NCI-H774 (cell line): ENCODE measurements at places on chromosomes 12 and 14.

- DNase-seq = no peak
Observed at GRCh38 chr12:118964988-118965387, 16.4 kb upstream of the SRRM4 start.

GRCh38 chr12:92574051-92574783 is 128.6 kb upstream of the PLEKHG7 start:
- peak; percentile 14 for DNase-seq

DNA sequence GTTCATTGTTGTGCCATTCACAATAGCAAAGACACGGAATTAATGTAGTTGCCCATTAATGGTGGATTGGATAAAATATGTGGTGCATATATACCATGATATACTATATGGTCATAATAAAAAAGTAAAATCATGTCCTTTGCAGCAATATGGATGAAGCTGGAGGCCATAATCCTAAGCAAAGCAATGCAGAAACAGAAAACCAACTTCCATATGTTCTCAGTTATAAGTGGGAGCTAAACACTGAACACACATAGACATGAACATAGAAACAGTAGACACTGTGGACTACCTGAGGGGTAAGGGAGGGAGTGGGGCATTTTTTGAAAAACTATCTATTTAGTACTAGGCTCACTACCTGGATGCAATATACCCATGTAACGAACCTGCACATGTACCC is 3.0 kb upstream of the ERP27 start:
- no peak for DNase-seq

- no peak for DNase-seq
Observed at GRCh38 chr14:67158566-67158965, 30.7 kb upstream of the GARIN2 start.
